Stimulated activated CD8-positive, alpha-beta memory T cell treated with anti-CD3 and anti-CD28 coated beads, Interleukin-7, amount 100 ng/mL, for 4 hours (primary cell): ENCODE measurements at places on chromosomes 4 and X.

GRCh38 chrX:22575161-22575845, 302.6 kb downstream of the CBLL2 start:
- no peak for DNase-seq

GRCh38 chrX:71301195-71301924, at the start of gene ITGB1BP2:
Gene ITGB1BP2, plus strand, starts transcription at chrX:71301750. Its CDS starts 57 bp downstream, at chrX:71301807.
- no peak for DNase-seq

DNA sequence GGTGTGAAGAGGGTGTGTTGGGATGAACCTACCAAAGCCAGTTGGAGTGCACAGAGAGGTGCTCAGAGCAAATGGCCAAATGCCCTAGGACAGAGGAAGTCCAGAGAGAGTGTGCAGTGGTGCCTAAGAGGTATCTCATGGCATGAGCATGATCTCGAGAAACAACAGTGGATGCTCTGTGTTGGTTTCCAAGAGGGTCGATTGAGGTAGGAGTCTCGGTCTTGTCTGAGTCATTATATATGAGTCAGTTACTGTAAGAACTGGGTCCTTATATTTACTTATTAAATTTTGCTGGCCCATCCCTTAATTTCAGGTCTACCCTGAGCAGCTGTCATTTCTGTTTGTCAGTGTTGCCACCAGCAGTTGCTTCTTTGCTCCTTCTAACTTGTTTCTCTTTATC, 86.6 kb upstream of the TMEM150C start:
- no peak for DNase-seq

- no peak for DNase-seq
Measured at GRCh38 chr4:100870940-100871772, 353.3 kb upstream of the EMCN start.

DNA sequence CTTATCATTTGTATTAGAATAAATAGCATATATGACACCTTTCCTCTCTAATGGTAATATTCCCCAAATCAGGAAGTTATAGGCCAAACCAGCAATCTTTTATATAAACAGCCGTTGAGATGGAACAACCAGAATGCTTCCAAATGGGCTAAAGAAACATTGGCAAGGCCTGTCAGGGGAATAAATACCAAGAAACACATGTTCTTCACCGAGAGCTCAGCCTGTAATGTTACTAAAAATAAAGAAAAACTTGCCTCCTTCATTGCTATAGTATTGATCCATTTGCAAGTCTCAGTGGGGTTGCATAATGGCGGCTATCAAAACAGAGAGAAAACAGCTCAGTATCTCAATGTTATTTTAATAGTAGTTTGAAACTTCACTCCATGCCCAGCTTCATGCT, 104.9 kb downstream of the FAM13A start:
- no peak for DNase-seq

DNA sequence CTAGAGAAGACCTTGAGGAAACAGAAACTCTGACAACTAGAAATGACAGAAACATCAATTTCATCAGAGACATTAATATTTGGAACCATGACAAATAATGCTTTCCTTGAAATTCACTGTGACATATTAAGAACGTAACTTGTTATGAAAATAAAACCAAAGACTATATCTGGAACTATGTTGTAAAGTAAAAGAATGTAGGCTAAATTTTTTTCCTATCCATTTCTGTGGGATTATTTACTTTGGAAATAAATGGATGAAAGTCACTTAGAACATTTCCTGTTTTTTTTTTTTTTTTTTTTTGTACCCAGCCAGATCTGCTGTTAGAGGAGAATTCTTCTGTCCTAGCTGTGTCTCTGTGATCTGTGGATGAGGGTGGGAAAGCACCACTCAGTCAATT, 255.9 kb downstream of the SPRY1 start:
- no peak for DNase-seq

- no peak for DNase-seq
Measured at GRCh38 chrX:31429915-31430314, 358.1 kb upstream of the FTHL17 start.

DNA sequence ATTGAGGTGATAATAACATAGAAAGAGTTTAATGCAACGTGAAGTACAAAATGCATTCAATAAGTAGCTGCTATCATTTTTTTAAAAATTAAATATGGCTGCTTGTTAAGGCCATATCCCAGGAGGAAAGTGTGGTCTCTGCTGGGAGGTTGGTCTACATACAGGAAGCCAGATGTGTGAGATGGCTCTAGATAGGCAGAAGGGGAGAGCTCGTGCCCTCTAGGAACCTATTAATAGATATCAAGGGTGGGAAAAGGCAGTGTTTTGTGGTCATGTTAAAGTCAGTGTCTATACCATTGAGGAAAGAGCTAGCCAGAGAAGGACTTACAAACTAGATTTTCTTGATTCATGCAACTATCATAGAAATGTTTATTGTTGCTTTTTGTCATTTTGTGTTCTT, 140.5 kb downstream of the KLHL8 start:
- no peak for DNase-seq
